ENCODE measurements at places on chromosomes 7 and 10. TPM values are rescaled to one million over a fixed set of nuclear protein-coding genes. Genes with fewer than 3 reads are reported as not detected.

The ANKRD61 gene
- not detected for total RNA-seq

The COBL gene
- 27.9 TPM for total RNA-seq

DNA sequence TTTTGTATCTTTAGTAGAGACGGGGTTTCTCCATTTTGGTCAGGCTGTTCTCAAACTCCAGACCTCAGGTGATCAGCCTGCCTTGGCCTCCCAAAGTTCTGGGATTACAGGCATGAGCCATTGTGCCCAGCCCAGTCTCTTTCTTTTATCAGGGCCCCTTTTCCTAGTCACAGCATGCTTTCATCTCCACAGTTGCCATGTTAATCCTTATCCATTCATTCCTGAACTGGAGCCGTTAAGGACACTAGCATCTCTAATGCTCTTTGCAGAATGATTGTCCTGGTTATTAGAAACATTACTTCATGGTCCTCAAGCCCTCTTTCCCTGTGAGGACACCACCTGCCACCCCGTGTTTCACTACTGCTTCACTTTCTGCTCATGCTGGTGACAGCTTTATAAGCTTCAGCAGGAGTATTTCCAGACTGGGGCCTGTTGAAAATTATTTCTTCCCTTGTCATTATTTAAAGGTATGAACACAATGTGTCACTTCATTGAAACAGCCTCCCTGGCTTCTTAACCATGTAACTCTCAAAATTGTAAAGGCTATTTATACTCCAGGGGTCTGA lies 313.9 kb downstream of the BMPER start:
- DNase-seq = no peak
- no peak overlapping the region for H3K4me3 ChIP-seq
- no peaks in the 10 kb centered on the region for H3K4me1 ChIP-seq
- no peaks in the 10 kb centered on the region for H3K27me3 ChIP-seq
- H3K27ac ChIP-seq = no peak overlapping the region
- H3K36me3 ChIP-seq = no peaks in the 10 kb centered on the region

DNA sequence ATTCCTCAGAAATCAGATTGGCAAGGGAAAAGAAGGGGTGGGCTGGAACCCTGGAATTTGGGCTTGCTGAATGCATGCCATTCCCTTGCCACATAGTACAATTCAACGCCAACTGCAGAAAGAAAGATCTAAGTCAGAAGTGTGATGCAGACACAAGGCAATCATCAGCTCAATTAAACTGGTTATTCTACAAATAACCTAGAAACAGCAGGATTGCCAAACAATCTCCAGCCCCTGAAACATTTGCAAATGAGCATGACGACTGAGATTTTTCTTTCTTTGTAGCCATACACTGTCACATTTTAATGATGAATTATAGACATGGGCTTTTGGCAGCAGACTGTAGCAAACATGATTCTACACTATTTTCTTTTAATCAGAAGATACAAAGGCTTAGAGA lies 16.5 kb upstream of the CREB5 start:
- no peak overlapping the region for H3K27ac ChIP-seq
- no peaks in the 10 kb centered on the region for H3K27me3 ChIP-seq
- H3K36me3 ChIP-seq = no peaks in the 10 kb centered on the region
- no peak overlapping the region for H3K4me3 ChIP-seq
- H3K4me1 ChIP-seq = no peaks in the 10 kb centered on the region
- DNase-seq = no peak

GRCh38 chr10:82463614-82464013 lies 588.6 kb downstream of the NRG3 start:
- no peaks in the 10 kb centered on the region for H3K36me3 ChIP-seq
- H3K27ac ChIP-seq = no peak overlapping the region
- no peaks in the 10 kb centered on the region for H3K27me3 ChIP-seq
- no peak for DNase-seq

DNA sequence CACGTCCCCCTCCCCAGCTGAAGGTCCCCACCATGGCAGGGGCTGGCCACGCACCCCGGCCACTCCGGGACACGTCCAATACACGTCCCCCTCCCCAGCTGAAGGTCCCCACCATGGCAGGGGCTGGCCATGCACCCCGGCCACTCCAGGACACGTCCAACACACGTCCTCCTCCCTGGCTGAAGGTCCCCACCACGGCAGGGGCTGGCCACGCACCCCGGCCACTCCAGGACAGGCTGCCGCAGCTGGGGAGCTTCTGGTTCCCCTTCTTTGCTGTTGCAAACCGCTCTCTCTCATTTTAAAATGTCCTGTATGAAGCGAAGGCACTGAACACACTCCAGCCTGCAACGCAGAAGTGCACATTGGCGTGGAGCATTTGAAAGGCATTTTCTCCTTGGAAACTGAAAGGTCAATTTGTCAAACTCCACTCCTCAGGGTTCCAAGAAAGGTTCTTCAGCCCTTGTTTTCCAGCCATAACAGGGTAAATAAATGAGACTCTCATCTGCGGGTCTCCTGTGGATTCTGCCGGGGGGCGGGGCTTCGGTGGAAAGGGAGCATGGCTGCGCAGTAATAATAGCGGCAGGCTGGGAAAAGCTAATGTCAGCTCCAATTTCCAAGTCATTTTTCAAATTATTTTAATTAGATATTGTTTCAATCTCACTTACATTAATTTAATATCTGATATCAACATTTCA lies 580.3 kb downstream of the DNAJB6 start:
- H3K4me3 ChIP-seq = no peak overlapping the region
- H3K27me3 ChIP-seq = no peaks in the 10 kb centered on the region
- DNase-seq = no peak
- no peaks in the 10 kb centered on the region for H3K4me1 ChIP-seq

DNA sequence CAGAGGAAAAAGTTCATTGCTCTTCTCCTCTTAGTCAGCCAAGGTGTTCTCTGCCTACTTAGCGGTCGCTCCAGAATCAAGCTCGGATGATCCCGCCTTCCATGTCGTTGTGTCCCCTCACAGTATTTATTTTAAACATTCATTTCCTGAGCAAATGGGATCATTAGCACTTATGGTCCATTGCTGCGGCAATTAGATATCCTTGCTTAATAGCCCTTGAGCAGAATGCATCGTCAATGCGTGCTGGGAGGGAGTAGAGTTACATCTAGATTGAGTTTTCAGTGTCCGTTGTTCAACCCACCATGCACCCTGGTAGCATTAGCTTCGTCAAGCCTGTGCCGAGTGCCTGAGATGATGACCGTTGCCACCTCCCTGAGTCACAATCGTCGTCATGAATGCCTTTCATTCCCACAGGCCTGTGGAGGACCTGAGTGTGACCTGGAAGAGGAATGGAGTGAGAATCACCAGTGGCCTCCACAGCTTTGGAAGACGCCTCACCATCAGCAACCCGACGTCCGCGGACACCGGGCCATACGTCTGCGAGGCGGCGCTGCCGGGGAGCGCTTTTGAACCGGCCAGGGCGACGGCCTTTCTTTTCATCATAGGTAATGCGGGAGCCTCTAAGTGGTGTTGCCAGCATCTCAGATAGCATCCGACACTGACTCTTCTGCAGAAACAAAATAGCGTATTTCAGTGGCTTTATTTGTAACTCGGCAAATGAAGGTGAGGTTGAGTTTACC lies 650.4 kb downstream of the SDK1 start:
- no peaks in the 10 kb centered on the region for H3K4me1 ChIP-seq
- DNase-seq = no peak
- no peak overlapping the region for H3K27ac ChIP-seq
- H3K36me3 ChIP-seq = no peaks in the 10 kb centered on the region

The EPHB4 gene
- total RNA-seq = 68.6 TPM

All from lower lobe of right lung (tissue), 2 donors.